ENCODE measurements at places on chromosomes 5 and 9. TPM values are rescaled to one million over a fixed set of nuclear protein-coding genes. Genes with fewer than 3 reads are reported as not detected.

DNA sequence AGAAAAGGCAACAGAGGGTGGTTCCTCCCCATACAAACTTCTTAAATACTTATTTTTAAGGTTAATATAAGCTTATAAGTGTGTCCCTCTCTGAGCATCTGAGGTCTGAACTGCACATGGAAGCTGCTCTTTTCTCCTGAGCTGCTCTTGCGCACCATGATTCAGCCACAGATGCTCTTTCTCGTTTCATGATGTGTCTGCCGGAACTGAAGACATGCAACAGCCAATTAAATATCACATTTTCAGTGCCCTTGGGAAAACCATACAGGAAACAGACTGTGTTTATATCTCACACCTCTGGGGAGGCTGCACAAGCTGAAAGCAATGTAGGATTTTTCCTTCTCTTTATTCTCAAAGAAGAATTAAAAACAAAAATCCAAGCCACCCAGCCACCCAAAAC, 96.8 kb upstream of the NREP start:
- no peak for DNase-seq

DNA sequence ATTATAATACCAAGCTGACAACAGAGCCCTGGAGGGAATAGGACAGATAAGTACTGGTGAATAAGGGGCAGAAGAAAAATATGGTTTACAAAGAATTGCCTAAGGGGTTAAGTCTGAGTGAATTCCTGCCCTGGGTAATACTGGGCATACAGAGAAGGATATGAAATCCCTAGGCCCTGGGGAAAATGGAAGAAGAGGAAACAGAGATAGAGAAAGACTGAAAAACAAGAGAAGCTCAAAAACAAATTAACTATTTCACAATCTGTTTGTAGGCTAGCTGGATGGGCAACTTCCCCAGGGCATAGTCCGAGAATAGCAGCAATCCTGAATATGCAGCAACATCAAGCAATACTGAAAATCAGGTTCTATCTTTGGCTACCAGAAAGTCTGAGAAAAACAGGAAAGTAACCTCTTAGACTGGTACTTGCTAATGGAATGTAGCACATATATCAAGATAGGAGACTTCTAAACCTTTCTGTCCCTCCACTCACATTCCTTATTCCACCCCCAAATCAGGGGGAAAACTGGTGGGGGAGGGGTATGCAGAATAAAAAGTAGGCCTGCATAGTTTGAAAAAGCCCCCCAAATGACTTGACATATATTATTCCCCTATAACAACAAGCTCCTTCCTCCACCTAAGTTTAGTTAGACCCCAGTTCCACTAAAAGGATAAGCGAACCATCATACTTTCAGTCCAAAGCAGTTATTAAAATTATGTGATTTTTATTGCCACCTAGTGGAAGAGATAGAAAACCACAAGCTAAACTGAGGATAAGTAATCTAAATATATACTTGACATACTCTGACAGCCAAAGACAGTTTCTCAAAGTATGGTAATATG, 20.6 kb downstream of the SLC38A9 start:
- no peak for DNase-seq

GRCh38 chr5:63554191-63554590, 408.1 kb downstream of the HTR1A start:
- no peak for DNase-seq

DNA sequence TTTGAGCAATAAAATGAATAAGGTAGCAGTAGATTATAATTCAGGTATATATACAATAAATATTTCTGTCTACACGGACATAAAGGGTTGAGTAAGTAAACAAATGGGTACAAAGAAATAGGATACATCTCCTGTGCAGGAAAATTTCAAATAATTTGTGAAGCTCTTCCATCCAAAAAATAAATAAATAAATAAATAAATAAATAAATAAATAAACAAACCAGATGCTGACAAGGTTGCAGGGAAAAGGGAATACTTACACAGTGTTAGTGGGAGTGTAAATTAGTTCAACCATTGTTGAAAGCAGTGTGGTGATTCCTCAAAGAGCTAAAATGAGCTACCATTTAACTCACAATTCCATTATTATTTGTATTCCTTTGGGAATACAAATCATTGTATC, 227.3 kb upstream of the CDH18 start:
- DNase-seq, result no peak

DNA sequence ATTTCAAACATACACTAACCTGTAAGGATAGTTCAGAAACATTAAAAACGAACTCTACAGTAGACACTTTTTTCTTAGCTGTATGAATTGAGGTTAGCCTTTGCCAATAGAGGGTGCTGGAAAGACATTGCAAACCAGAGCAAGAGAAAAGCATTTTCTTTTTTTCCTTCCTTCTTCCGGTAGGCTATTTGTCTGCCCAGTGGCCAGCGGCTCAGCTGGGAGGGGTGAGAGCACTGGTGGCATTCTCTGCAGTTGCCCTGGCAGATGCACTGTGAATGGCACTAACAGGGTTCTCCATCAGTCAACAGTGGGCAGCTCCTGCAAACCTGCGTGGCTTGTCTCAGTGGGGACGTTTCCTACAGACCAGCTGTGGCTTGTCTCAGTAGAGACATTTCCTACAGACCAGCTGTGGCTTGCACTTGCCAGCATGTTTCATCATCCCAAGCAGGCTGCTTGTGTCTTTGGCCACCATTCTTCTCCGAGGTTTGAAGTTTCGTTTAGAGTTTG, 984.5 kb upstream of the CDH18 start:
- no peak for DNase-seq

DNA sequence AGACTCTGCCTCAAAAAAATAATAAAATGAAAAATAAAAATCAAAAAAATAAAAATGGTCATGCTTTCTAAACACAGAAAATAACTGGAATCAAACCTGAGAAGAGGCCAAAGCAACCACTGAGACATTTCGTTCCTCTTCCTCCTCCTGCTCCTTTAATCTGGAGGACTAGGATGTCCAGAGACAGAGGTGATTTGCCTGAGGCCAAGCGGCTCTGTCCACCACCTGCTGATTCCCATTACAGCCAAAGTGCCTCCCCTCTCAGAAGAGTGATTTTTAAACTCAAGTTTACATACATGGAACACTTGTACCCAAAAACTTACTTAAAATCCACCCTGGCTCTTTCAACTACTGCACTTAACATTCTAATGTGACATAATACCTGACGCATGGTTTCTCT, 65.6 kb downstream of the TLE1 start:
- no peak for DNase-seq

DNA sequence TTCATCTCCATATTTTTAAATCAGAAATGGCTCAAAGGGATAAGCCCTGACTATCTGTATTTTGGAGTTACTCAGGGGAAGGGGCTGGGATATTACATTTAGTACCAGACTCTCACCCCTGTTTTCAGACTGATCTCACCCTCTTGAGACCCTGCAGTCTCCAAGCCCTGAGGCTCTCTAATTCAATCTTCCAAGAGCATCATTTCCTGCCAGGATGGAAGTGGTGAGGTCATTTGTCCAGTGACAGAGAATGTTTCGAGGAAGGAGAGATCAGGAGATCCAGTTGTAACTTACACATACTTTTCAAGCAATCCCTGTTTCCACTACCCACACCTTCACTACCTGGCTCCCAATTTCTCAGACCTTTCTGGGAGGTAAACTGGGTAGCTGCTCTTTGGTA, 295.5 kb upstream of the EFNA5 start:
- no peak for DNase-seq

GRCh38 chr9:14246951-14247350, 67.0 kb downstream of the NFIB start:
- DNase-seq, result no peak

DNA sequence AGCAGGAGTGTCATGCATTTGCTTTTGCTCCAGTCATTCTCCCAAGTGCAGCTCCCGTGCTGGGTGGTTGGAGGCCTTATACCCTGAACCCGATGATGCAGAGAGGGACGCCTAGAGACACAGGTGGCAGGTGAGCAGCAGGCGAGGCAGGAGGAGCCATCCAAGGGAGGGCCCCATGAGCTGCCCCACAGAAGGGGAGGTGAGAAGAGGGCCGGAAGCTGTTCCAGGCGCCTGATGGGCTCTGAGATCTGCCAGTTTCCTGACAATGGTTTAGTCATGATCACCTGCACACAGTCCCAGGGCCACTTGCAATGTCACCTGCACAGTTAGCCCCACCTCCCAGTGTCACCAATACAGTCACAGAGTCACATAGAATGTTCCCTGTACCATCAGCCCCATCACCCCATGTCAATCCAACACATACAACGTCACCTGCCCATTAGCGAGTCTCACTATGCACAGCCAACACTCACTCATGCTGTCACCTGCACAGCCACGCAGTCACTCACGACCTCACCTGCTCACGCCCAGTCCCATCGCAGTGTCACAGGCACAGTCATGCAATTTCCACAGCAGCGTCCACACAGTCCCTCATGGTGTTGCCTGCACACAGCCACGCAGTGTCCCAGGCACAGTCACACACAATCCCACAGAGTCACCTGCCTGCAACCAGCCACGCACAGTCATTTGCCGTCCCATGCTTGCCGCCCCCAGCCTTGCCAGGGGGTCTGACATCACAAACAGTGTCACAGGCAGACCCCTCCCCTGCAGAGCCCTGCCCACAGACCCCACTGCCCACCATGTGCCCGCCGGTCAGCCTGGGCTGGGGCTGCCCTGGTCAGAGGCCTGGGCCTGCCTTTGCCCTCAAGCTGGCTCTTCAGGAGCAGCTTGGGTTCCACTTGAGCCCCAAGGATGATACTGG, 113.4 kb downstream of the LHX2 start:
- no peak for DNase-seq

The MEF2C gene
- 88.3 TPM for polyA plus RNA-seq

The POU5F2 gene
- 0.04 TPM for polyA plus RNA-seq

The HAPLN1 gene
- polyA plus RNA-seq, result not detected

The LECT2 gene
- not detected for polyA plus RNA-seq

The ZNF300 gene
- polyA plus RNA-seq, result 0.39 TPM

The SLC45A2 gene
- not detected for polyA plus RNA-seq

The PRDM9 gene
- polyA plus RNA-seq, result not detected

The MEIKIN gene
- 1.6 TPM for polyA plus RNA-seq
